ENCODE measurements at places on chromosomes 6 and 20.

DNA sequence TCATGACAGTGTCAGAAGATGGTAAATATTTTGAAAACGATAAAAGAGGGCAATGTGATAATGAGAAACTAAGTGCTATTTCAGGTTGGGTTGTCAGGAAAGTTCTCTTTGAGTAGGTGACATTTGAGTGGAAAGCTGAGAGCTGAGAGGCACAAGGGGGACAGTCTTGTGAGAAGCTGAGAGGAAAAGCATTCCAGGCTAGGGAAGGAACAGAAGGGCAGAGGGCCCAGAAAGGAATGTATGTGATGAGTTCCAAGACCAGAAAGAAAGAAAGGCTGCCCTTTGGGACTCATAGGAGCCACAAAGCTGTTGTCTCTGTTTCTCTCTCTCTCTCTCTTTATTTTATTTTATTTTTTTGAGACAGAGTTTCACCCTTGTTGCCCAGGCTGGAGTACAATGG, 7.6 kb upstream of the RNF182 start:
- DNase-seq: no peak

DNA sequence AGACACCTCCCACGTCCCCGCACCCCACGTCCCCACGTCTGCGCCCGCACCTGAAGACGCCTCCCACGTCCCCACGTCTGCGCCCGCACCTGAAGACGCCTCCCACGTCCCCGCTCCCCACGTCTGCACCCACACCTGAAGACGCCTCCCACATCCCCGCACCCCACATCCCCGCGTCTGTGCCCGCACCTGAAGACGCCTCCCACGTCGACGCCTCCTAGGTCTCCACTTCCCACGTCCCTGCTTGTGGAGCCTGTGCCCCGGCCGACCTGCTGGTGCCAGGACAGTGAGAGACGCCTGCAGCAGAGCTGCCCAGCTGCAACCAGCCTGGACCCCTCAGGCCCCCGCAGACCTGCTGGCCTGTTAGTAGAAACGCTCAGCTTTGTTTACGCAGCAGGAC, 22.6 kb downstream of the ANKRD60 start:
- DNase-seq: no peak

DNA sequence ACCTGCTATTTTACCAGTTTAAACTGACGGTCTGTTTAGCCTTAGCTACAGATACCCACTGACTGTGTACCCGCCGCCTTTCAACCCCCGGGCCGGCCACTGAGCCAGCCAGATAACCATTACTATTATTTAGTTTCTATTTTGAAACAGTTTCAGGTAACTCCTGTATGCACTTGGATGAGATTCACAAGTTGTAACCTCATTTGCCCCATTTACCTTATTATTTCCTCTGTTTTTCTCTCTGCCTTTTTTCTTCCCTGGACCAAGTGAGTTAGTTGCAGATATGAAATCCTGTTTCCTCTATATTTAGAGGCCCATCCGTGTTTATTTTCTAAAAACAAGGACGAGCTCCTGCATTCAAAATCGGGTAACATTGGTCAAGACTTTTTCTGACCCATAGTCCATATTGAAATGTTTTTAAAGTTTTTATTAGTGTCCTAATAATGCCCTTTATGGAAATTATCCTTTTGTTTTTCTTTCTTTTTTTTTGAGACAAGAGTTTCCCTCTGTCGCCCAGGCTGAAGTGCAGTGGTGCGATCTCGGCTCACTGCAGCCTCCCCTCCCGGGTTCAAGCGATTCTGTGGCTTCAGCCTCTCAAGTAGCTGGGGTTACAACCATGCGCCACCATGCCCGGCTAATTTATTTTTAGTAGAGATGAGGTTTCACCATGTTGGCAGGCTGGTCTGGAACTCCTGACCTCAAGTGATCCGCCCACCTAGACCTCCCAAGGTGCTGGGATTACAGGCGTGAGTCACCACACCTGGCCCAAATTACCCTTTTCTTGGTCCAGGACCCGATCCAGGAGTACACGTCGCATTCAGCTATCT, 767 bp downstream of the AP5S1 start:
- DNase-seq: no peak

- DNase-seq: no peak
Observed at GRCh38 chr6:155222506-155222905, 41.3 kb upstream of the CLDN20 start.

GRCh38 chr6:98067375-98067774, 767.0 kb upstream of the POU3F2 start:
- DNase-seq: no peak

GRCh38 chr6:27279513-27280063, 32.1 kb downstream of the PRSS16 start:
- no peak for DNase-seq

DNA sequence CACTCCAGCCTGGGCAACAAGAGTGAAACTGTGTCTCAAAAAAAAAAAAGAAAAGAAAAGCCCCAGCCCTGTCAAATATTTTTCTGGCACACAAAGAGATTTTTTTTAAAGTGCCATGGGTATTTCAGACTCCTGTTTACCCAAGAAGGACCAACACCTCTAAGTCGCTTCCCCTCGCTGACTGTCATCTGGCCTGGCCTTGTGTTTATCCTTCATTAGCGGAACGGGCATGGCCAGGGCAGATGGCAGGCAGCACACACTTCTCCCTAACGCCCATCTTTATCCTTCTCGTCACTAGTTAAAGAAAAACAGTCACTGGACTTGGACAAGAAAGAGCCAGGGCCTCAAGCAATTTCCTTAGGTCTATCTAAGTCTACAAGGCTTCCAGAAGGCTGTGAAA, 7.3 kb upstream of the CBFA2T2 start:
- no peak for DNase-seq

GRCh38 chr6:18465410-18466154, 78.4 kb downstream of the RNF144B start:
- DNase-seq: no peak

DNA sequence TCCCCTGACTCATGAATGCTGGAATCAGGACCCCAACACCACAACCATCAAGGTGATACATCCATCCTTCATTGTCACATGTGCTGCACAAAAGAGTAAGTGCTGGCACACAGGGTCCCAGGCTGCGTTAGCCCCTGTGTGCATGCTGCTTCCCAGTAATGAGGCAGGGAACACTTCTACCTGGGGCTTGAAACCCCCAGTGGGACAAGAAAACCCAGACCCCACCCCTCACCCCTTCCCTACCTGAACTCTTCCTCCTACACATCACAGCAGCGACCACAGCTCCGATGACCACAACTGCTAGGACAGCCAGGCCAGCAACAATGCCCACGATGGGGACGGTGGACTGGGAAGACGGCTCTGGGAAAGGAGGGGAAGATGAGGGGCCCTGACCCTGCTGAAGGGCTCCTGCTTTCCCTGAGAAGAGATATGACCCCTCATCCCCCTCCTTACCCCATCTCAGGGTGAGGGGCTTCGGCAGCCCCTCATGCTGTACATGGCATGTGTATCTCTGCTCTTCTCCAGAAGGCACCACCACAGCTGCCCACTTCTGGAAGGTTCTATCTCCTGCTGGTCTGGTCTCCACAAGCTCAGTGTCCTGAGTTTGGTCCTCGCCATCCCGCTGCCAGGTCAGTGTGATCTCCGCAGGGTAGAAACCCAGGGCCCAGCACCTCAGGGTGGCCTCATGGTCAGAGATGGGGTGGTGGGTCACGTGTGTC, 2.0 kb downstream of the HLA-B start:
- no peak for DNase-seq

DNA sequence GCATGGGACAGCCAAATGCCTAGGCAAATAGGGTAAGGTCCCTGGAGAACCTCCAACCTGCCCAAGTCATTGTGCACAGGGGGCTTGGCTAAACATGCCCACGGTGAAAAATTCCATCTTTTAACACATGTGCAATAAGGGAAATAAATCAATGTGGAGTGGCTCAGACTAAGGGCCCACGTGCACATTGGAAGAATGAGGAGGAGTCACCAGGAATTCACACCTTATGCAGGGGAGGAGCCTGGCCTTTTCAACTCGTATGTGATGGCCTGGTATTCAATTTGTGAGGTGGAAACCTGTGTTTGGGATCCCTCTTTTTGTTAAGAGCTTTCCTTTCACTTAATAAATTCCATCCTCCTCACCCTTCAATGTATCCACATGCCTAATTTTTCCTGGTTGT, 12.6 kb downstream of the C6orf52 start:
- no peak for DNase-seq

- DNase-seq: no peak
Observed at GRCh38 chr20:51554538-51555165, 12.1 kb upstream of the NFATC2 start.

GRCh38 chr6:36625158-36625919, 31.2 kb downstream of the SRSF3 start:
- DNase-seq: no peak

- DNase-seq: no peak
Observed at GRCh38 chr6:5403609-5404008, 142.3 kb downstream of the FARS2 start.

GRCh38 chr6:165439928-165440554, 130.6 kb upstream of the C6orf118 start:
- DNase-seq: no peak

DNA sequence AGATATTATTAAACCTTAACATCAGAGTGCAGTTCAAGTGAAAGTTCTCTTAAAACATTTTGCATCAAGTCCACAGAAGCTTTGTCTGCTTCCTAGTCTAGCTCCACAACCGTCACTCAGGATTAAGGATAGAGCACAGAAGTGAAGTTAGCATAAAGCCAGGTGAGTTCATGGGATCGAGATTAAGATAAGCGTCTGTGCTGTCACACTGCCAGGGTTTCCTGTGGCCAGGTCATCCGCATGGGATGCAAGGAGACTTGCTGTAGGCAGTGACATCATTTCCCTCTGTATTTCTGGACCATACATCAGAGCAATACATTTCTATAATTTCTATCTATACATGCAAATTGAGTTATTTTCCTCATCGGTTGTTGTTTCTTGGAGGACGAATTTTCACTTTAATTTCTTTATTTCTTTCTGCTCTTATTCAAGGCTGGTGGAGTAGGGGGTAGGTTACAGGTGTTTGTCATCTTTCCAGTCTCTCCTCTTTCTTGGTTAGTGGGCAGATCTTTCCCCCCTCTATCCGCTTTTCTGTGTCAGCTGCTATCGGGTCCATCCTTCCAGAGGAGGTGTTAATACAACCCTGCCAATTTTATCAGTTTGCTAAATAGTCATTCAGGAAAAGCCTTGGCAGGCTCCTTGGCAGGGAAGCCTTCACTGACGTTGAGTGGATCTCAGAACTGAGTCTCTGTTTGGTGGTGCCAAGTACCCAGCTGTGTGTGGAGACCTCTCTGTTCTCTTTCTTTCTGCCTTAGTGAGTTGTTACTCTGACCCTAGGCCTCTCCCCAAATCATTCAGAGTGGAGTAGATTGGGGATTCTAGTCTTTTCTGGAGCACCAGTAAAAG, 307.6 kb upstream of the MAP3K7 start:
- no peak for DNase-seq

DNA sequence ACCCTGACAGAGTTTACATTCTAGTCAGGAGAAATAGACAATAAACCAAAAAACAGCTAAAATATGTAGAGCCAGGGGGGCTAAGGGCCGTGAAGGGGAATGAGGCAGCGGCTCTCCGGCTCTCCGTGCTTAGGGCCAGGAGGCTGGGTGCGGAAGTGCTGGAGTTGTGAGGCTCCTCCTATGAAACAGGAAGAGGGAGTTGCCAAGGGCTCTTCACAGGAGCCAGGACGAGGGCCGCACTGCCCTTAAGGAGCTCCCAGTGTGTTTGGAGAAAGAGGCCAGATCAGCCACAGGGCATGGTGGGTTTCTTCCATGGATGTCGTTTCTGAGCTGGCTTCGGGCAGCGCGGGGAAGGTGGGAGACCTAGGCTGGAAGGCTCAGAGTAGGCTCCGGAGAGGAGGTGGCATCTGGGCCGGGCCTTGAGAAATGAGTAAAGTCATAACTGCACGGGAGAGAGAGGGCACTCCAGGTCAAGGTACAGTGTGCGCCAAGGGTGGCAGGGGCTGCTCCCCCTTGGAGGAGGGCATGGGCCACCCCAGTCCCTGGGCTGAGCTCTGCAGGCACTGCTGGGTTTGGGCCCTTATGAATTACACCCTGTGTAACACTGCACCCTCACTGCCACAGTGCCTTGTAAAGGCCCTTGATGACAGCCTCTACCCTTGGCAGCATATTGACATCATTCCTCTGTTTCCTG, 20.8 kb upstream of the MLN start:
- DNase-seq: no peak
